ENCODE measurements at places on chromosomes 7 and 10. TPM values are rescaled to one million over a fixed set of nuclear protein-coding genes. Genes with fewer than 3 reads are reported as not detected.

OTUD1 gene
- 11.7 TPM for total RNA-seq

NODAL gene
- total RNA-seq, result not detected

ARMC10 gene
- 26.6 TPM for total RNA-seq

GIMAP5 gene
- total RNA-seq, result not detected

TM9SF3 gene
- 147 TPM for total RNA-seq

ZNF425 gene
- total RNA-seq, result 7.3 TPM

AGAP6 gene
- total RNA-seq, result 23.2 TPM
